ENCODE measurements at places on chromosomes 3 and 15.

DNA sequence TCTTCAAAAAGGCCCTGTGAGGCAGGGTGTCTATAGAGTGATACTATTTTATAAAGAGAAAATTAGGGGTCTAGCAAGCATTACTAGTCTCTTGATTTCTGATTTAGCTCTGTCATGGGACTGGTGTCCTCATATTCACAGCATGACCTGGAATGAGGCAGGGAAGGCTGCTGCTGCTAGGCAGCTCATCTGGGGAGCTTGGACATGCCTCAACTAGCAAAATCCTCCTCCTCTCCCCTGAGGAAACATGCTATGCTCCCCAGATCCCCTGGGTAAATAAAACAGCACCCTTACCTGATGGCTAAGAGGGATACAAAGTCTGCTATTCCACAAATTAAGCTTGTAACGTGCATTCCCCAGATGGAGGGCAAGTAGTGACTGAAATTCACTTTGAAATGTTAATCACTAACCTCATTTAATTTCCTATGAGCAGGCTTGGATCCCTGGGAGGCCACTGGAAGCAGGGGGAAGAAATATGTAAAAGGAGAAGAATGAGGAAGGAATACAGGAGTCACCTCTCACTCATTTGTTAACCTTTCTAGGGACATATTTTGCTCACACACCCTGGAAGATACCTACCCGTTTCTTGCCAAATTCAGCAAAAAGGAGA, 709.4 kb downstream of the SQOR start:
- H3K27me3 ChIP-seq: no peaks in the 10 kb centered on the region
- H3K4me1 ChIP-seq: no peaks in the 10 kb centered on the region

- H3K4me3 ChIP-seq: no peak overlapping the region
- H3K36me3 ChIP-seq: no peaks in the 10 kb centered on the region
- no peak for DNase-seq
- H3K27me3 ChIP-seq: no peaks in the 10 kb centered on the region
These were observed 111.1 kb upstream of the GPR149 start for GRCh38 chr3:154540950-154541604.

DNA sequence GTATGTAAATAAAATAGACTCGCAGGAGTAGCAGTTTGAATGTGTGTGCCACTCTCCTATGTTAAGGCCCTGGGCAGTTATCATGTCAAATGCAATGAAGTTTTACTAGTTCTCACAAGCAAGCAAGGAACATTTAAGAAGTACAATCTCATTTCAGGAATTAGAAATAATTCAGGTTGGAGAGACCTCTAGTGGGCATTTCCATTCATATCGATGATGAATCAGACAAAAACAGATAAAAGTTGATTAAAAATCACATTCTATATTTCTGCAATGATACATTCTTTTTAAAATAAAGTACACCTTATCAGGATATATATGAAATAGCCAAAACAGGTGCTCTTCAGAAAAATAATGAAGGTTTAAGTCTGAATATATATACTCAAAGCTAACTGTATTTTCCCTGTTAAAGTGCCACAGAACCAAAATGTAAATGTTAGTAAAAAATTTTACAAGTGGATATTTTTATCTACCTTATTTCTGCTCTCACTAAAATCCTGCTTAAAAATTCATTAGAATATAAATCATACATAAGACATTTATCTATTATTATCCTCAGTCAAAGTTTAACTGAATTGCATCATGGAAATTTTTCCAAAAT, 492.4 kb upstream of the FRG2C start:
- H3K27me3 ChIP-seq: no peaks in the 10 kb centered on the region
- DNase-seq: no peak
- H3K4me1 ChIP-seq: no peaks in the 10 kb centered on the region
- H3K4me3 ChIP-seq: no peak overlapping the region
- no peaks in the 10 kb centered on the region for H3K36me3 ChIP-seq
- H3K27ac ChIP-seq: no peak overlapping the region

GRCh38 chr3:5054098-5054497, 68.0 kb upstream of the ARL8B start:
- DNase-seq: no peak
- H3K4me3 ChIP-seq: no peak overlapping the region
- no peaks in the 10 kb centered on the region for H3K27me3 ChIP-seq
- no peaks in the 10 kb centered on the region for H3K4me1 ChIP-seq
- no peak overlapping the region for H3K27ac ChIP-seq
- no peaks in the 10 kb centered on the region for H3K36me3 ChIP-seq

GRCh38 chr15:63065262-63066221, 23.0 kb downstream of the TPM1 start:
- H3K27ac ChIP-seq: no peak overlapping the region
- H3K4me3 ChIP-seq: no peak overlapping the region
- H3K4me1 ChIP-seq: no peaks in the 10 kb centered on the region
- no peak for DNase-seq

DNA sequence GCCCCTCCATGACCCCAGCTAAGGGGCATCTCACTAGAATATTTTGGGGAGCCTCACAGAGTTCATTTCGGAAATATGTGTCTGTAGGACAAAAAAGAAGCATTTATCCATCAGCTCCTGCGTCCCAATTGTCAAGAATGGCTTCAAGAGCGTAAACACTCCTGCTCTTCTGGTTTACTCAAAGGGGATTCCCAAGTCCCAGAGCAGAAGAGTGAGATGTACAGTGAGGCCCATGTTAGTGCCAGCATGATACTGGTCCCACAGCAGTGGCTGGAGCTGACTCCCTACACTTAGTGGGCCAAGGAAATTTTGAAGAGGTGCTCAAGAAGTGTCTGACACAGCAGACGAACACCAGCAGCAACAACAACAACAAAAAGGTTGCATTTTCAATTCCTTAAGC, 34.9 kb upstream of the ARL8B start:
- H3K27me3 ChIP-seq: no peaks in the 10 kb centered on the region
- H3K4me1 ChIP-seq: no peaks in the 10 kb centered on the region
- no peak overlapping the region for H3K4me3 ChIP-seq
- no peak for DNase-seq
- H3K36me3 ChIP-seq: no peaks in the 10 kb centered on the region

DNA sequence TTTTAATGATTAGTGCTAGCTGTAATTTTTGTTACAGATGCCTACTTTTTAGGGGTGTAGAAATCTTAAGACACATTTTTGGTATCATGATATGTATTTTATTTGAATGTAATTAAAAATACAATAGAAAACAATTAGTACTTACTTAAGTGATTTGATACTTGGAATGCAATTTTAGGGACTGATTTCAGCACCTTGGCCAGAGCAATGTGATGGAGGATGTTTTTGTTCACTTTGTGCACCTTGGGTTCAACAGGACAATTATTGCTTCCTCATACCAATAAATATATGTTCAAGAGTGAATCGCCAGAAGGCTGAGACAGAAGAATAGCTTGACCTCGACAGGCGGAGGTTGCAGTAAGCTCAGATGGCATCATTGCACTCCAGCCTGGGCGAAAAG, 22.3 kb downstream of the GMNC start:
- H3K36me3 ChIP-seq: no peaks in the 10 kb centered on the region
- H3K4me1 ChIP-seq: no peaks in the 10 kb centered on the region
- H3K4me3 ChIP-seq: no peak overlapping the region

DNA sequence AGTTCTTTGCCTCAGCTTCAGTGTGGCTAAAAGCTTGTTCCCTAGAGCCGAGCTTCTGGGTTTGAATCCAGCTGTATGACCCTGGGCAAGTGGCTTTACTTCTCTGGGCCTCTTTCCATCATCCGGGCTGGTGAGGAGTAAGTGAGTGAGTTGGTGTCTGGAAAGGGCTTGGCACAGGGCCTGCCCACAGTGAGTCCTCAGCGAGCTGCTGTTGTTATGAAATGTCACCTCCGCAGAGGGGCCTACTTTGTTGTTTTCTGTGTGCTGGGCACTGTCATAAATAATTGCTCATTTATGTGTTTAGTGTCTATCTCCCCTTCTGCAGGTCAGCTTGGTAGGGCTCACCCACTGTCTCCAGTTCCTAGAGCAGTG, 31.7 kb downstream of the SLC6A6 start:
- no peak overlapping the region for H3K4me3 ChIP-seq
- H3K27me3 ChIP-seq: peaks cover 8% of the 10 kb centered on the region
- peaks cover 2% of the 10 kb centered on the region for H3K4me1 ChIP-seq
- DNase-seq: no peak

DNA sequence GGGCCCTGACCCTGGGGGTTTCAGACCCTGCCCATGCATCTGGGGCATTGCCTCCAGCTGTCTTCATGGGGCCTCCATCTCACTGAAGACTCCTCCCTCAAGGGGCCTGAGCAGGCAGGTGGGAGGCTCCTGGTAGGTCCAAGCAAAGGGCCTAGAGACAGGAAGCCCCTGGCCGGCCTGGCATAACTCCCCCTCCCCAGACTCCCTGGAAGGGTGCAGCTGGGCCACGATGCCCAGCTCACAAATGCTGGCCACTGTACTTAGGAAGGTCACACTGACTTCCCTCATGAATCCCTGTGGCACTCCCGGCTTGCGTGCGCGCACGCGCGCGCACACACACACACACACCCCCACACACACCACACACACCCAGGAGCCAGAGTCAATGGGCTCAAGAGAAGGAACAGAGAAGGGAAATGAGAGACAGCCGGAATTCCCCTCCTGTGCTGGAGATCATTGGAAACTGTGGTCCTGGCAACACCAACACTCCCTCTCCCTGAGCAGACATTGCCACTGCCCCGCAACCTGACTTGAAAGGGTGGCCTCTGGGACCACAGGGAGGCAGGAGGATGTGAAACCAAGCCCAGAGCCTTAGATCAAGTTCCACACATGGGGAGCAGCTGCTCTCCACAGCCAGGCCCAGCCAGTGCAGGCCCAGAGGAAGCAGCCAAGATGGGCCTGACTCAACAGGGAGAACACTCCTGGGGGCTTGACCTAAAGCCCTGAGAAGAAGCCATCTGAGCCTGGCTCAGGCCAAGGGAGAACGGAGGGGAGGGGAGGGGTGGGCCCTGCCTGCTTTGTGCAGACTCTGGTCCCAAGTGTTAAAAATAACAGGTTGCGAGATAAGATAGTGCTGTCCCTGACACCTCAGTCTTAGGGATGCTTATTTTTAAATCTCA, 69.7 kb downstream of the SCN5A start:
- H3K4me1 ChIP-seq: no peaks in the 10 kb centered on the region
- no peaks in the 10 kb centered on the region for H3K27me3 ChIP-seq
- no peak for DNase-seq
- no peaks in the 10 kb centered on the region for H3K36me3 ChIP-seq

DNA sequence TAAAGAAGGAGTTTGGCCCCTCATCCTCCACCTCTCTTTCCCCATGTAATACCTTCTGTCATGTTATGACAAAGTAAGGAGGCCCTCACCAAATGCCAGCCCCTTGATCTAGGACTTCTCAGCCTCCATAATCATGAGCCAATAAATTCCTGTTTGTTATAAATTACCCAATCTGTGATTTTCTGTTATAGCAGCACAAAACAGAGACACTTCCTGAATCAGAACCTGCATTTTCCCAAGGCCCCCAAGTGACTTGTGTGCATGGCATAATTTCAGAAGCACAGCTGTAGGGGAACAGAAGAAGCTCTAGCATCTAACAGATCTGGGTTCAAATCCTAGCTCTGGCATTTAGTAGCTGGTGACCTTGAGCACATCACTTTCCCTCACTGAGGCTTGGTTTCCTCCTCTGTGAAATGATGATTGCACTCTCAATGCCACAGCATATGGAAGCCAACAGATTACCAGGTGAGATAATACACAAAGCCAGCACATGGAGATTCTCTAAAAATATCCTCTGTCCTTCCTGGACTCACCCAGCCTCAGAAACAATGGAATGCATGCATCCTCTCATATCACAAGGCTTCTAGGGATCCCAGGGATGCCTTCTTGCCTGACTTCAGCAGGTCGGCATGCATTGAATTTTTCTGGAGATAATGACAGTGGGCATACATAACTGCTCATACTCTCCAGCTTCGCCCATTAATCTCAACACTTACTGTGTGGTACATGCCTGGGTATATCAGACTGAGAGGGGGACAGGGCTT, 26.3 kb downstream of the TLNRD1 start:
- H3K4me1 ChIP-seq: peaks cover 13% of the 10 kb centered on the region
- H3K27ac ChIP-seq: no peak overlapping the region
- no peaks in the 10 kb centered on the region for H3K36me3 ChIP-seq
- H3K4me3 ChIP-seq: no peak overlapping the region
- H3K27me3 ChIP-seq: no peaks in the 10 kb centered on the region

GRCh38 chr15:29283381-29283780, 13.8 kb upstream of the NSMCE3 start:
- H3K4me3 ChIP-seq: no peak overlapping the region
- DNase-seq: no peak
- H3K36me3 ChIP-seq: no peaks in the 10 kb centered on the region
- no peak overlapping the region for H3K27ac ChIP-seq

- H3K27ac ChIP-seq: no peak overlapping the region
- H3K27me3 ChIP-seq: no peaks in the 10 kb centered on the region
- no peak overlapping the region for H3K4me3 ChIP-seq
- DNase-seq: no peak
- H3K4me1 ChIP-seq: no peaks in the 10 kb centered on the region
- H3K36me3 ChIP-seq: no peaks in the 10 kb centered on the region
These were observed 87.7 kb downstream of the KCNAB1 start for GRCh38 chr3:156207802-156208685.

- DNase-seq: no peak
- H3K27ac ChIP-seq: no peak overlapping the region
- no peaks in the 10 kb centered on the region for H3K36me3 ChIP-seq
- H3K4me3 ChIP-seq: no peak overlapping the region
These were observed 52.5 kb downstream of the ADCY5 start for GRCh38 chr3:123396171-123397049.

- no peak overlapping the region for H3K4me3 ChIP-seq
- no peaks in the 10 kb centered on the region for H3K4me1 ChIP-seq
- DNase-seq: no peak
- no peak overlapping the region for H3K27ac ChIP-seq
- no peaks in the 10 kb centered on the region for H3K36me3 ChIP-seq
These were observed 50.6 kb downstream of the PFN2 start for GRCh38 chr3:149920119-149920518.

DNA sequence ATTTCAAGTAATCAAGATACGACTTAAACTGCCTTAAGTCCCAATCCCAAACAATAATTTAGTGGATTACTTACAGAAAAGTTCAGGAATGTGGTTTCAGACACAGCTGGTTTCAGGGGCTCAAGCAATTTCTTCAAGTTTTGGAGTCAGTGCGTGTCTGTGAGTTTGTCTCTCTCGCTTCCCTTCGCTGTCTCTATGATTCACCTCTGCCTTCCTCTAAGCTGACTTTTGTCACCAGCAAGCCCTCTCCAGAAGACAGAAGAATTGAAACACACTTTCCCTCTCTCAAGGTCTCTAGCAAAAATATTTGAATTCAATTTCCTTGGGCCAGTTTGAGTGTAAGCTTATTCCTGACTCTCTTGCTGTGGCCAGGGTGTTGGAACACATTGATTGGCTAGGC, 392.4 kb downstream of the EDEM1 start:
- no peak for DNase-seq
- H3K4me3 ChIP-seq: no peak overlapping the region
- H3K4me1 ChIP-seq: no peaks in the 10 kb centered on the region
- H3K36me3 ChIP-seq: no peaks in the 10 kb centered on the region
- no peak overlapping the region for H3K27ac ChIP-seq

GRCh38 chr3:47261301-47261700, 21.3 kb downstream of the KIF9 start:
- no peaks in the 10 kb centered on the region for H3K36me3 ChIP-seq
- H3K4me1 ChIP-seq: no peaks in the 10 kb centered on the region
- H3K27me3 ChIP-seq: no peaks in the 10 kb centered on the region
- H3K4me3 ChIP-seq: no peak overlapping the region

GRCh38 chr3:171261487-171261886, 198.7 kb downstream of the TNIK start:
- no peak overlapping the region for H3K4me3 ChIP-seq
- no peaks in the 10 kb centered on the region for H3K27me3 ChIP-seq
- no peaks in the 10 kb centered on the region for H3K4me1 ChIP-seq
- no peak for DNase-seq
